Hippocampal formation (tissue), 2 donors: ENCODE measurements at places on chromosomes 12 and 14.

- no peak for DNase-seq
These were observed 21.8 kb upstream of the RNU6-8 start for GRCh38 chr14:32224737-32225377.

DNA sequence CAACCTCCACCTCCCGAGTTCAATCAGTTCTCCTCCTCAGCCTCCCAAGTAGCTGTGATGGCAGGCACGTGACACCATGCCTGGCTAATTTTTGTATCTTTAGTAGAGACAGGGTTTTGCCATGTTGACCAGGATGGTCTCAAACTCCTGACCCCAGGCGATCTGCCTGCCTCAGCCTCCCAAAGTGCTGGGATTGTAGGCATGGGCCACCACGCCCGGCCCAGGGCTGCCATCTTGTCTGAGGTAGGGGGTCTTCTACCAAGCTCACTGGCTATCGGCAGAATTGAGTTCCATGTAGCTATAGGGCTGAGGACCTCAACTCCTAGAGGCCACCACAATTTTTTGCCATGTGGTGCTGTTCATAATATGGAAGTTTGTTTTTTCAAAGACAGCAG, 115.6 kb downstream of the EGLN3 start:
- DNase-seq = no peak

- no peak for DNase-seq
These were observed 32.1 kb downstream of the TECPR2 start for GRCh38 chr14:102394717-102395375.

- no peak for DNase-seq
These were observed 33.3 kb downstream of the ACTN1 start for GRCh38 chr14:68945585-68946488.

GRCh38 chr12:30830751-30831150, 76.0 kb upstream of the CAPRIN2 start:
- no peak for DNase-seq

DNA sequence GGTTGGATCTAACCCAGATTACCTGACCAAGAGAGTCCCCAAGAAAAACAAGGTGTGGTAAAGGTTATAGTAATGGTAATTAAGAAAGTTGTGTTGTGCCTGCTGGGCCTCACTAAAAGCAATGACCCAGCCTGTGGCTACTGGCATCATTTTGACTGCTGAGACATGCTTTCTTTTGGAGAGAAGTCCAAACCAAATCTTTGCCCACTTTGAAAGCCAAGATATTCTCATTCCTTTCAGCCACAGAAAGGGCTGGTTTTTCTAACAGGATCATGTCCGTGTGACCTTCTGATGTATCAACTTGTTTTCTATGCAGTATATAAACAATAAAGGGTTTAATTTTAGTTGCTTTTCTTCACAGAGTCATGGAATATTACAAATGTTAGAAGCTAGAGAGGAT, 388.6 kb downstream of the RAD51B start:
- DNase-seq = no peak

DNA sequence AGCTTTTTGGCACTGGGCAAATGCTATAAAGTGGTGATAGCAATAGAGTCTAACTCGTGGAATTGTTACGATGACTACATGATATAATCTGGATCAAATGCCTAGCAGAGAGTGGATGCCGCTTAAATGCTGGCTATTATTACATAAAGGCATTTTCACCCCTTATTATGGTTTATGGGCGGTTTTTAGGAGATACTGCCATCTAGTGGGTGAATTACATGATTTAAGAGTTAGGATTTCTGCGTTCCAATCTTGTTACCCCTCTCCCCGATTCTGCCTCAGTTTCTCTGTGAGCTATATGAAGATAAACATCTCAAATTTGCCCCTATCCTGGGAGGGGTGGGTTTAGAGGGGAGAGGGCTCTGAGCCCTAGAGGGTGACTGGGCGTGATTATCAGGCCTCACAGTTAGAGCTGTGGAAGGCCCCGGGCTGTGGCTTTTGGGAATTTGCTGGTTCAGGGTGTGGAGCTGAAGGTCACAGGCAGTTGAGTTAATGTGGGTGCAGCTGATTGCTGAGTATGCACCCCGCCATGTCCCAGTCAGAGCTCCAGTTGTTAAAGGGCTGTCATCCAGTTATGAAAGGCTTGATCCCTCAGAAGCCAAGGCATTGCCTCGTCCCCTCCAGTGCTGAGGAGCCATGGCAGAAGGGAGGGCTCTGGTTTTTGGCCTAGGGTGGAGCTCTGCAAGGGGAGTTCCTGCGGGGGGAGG, 14.4 kb downstream of the CLSTN3 start:
- no peak for DNase-seq

GRCh38 chr14:100187247-100187833, 27.9 kb upstream of the DEGS2 start:
- no peak for DNase-seq

DNA sequence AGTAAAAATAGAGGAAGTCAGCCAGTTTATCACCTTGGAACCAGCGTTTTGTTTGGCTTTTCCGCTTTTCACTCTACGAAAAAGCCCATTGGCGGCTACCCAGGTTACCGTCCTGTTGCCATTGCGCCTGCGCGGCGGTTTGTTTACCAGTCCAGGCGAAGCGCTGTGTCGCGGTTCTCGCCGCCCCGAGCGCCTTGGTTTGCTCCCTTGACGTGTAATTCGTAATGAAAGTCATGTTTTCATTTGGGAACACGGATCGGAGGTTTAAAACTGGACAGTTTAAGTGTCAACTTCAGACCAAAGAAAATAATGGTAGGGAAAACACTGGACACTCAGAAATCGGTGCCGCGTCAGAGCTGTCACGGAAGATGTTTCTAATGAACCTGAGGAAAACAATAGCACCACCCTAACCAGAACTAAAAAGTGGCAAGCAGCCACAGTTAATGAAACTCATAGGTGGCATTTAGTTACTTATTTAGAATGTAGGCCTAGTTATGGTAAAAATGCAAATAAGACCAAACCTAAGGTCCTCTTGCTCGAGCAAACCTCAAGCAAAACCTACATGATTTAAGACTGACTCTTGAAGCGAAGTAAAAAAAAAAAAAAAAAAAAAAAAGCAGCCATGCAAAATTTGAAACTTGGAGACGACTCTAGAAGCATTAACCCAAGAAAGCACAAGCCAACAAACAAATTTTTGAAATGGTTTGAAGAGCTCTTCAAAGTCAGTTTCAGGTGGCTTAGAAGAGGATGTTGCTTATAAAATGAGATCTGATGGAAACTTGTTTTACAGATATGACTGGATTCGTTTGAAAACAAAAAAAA, 790 bp upstream of the GPR19 start:
- peak; percentile 82 for DNase-seq

DNA sequence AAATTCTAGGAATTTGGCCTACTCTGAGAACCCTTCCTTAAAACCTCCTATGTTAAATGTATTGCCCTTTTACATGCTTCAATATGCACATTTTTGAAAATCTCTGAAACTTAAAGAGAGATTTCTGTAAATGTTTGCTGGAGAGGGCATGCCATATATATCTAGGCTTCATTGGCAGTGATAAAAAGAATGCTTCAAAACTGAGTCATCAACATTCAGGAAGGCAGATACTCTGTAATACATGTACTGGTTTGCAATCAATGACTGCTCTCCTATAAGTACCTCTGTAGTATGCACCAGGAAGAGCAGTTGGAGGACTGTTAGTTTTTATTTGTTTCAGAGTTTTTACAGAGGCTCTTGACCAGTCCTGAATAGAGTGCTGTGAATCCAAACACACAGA, 739.9 kb downstream of the SLC16A7 start:
- DNase-seq = no peak

GRCh38 chr14:90628825-90629224, 187.4 kb downstream of the TTC7B start:
- DNase-seq = no peak

DNA sequence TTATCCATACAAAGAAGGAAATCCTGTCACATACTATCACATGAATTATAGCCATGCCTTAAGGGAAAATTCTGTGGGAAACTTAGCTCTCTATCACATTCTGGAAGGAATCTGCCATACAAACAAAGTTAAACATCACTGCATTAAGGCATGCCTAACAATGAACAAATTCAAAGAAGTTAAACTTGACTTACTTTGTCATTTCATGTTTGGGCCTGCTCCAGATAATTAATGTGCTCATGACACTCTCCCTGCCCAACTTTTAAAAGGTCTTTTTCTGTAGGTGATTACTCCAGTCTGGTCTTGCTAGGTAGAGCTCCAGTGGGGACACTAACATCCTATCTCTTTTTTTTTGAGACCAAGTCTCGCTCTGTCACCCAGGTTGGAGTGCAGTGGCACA, 230.5 kb downstream of the AEBP2 start:
- DNase-seq = no peak

DNA sequence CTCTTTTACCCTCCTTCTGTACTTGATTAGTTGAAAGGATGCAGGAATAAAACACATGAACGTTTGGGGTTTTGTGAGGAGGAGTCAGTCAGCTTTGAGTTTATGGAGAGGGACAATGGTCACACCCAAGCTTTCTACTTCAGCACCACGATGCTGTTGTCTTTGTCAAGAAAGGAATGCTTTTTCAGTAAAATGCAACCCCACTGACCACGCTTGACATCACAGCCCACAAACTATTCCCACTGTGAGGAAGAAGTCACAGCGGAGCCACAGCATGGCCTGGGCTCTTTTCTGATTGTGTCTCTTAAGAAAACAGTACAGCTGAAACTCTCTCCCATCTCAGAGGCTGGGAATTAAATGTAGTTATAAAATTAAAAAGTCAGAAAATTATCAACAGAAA, 135.2 kb downstream of the APAF1 start:
- DNase-seq = no peak

DNA sequence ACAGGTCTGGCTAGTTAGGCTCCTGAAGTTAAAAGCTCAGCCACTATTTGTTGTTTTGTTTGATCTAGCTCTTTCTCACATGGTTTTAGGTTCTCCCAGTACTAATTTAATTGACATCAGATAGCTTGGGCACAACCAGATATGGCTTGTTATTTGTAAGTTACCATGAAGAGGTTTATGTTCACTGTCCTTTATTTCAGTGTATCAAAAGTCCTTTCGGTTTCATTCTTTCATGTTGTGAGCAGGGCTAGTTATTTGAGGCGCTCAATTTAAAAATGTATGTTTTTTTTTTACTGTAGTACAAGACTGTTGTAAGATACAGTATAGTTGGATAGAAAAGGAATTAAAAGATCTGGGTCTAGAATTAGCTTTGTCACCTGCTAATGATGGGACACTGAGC, 7.0 kb downstream of the GPX2 start:
- no peak for DNase-seq

DNA sequence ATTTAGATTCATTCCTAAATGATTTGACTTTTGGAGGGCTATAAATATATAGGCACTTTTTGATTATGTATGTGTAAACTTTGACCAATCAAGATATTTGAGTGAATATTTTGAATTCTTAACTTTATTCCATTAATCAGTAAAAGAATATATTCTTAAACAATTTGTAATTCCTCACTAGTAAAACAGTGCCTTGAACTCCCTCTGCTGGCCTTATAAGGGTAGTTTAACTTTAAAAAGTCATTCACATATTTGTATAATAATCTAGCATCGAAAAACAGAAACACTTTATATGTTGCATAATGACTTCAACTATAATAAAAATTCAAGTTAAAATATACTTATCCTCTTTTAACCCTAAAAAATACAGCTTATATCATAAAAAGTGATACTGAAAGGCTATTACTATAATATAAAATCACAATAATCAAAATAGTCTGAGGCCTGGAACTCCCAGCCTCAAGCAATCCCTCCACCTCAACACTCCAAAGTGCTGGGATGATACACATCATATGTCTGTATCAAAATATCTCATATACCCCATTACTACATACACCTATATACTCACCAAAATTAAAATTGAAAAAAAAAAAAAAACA, 31.2 kb downstream of the CCDC59 start:
- DNase-seq = peak; percentile 64

DNA sequence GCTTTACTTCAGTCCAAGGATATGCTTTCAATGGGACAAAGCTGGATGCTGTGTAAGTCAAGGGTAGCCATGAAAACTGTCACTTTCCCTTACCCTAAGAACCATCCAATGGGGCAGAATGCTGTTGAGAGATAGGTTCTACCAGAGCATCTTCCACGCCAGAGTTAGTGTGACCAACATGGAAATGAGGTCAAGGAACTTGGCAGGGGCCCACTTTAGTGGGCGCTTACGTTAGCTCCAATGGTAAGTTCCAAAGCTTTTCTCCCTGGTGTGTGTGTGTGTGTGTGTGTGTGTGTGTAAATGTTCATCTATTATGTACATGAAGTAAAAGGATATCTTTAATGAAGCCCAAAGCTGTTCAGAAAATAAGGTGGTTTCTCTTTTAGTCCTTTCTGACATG, 124.1 kb downstream of the GTF2A1 start:
- DNase-seq = no peak
